ENCODE measurements at places on chromosomes 2 and 18.

DNA sequence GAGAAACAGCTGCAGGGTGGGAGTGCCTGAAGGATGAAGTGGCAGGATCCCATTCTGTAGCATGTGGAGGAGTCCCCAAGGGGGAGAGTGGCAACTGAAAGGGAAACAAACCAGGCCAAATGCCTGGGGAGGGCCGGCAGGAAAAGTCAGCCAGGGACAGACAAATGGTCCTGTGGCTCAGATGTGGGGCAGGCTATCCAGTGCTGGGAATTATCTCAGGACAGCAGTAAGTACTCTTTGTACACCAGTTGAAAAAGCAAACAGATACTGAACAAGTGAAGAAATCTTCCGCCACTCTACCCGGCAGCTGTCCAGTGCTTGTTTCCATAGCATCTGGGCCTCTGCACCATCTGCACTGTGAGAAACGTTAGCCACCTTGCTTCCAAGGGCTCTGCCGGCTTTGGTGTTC, 408.9 kb downstream of the LRATD1 start:
- no peak for DNase-seq

- no peak for DNase-seq
Measured at GRCh38 chr2:12827721-12828120, 111.0 kb downstream of the TRIB2 start.

DNA sequence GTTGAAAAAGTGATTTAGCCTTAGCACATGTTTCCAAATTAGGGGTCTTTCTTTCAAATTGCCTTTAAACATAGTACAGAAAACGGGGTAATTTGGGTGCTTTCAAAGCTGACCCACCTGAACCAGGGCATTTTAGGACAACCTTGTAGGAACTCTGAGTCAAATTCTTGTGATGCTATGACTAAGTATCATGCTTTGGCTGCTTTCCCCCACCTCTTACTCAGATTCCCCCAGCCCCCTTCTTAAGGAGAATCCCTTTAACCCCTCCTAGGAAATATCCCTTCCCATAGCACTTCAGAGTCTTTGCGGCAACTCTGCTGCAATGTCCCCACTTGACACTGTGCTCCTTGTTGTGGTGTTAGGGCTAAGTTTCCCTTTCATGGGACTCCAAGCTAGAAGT, 18.6 kb upstream of the KLF7 start:
- no peak for DNase-seq

GRCh38 chr2:204005940-204006721, 69.6 kb downstream of the ICOS start:
- DNase-seq: no peak

DNA sequence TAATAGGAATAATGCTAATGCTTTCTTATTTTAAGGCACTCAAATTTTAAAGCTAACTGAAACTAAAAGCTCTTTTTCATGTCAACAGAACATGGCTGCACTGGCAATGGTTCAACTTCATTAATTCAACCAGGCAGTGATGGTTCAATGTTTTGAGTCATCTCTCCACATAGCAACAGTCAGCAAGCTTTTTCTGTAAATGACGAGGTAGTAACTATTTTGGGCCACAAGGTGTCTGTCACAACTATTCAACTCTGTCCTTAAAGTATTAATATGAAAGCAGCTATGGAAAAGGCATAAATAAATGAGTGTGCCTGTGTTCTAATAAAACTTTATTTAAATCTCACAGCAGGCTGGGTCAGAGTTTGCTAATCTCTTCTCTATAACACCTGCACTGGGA, 1425.6 kb upstream of the PIK3C3 start:
- DNase-seq: no peak

GRCh38 chr2:174597345-174598047, at the start of gene WIPF1:
Gene WIPF1, minus strand, starts transcription at chr2:174597804. Its CDS starts 12,231 bp downstream, at chr2:174585573.
- DNase-seq: no peak

DNA sequence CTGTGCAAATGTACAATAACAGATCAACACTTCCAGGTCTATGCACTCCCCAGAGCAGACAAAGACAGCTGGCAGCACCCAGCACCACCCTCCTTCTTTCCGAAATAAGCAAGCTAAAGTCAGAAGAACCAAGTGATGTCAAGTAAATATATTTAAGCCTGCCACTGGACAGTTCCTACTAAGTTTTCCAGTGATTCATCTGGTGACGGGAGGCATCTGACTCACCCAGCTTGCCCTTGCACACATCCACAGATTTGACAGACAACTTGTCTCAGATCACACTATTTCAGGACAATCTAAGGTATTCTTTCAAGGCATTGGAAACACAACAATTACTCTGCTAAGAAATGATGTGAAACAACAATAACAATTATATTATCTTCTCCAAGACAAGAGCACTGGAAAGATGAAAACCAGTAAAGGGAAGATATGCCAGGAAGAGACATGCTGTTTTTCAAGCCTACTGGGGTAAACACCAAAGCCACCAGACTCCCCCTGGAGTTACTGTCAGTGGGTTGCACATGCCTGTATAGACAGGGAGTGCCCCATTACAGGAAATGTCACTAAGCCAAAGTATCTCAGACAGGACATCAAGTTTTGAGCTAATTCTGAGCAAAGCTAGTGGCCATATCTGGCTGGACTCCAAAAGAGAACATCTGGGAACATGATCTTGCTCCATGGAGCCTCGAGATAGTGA, 287.9 kb upstream of the KLHL29 start:
- DNase-seq: no peak

DNA sequence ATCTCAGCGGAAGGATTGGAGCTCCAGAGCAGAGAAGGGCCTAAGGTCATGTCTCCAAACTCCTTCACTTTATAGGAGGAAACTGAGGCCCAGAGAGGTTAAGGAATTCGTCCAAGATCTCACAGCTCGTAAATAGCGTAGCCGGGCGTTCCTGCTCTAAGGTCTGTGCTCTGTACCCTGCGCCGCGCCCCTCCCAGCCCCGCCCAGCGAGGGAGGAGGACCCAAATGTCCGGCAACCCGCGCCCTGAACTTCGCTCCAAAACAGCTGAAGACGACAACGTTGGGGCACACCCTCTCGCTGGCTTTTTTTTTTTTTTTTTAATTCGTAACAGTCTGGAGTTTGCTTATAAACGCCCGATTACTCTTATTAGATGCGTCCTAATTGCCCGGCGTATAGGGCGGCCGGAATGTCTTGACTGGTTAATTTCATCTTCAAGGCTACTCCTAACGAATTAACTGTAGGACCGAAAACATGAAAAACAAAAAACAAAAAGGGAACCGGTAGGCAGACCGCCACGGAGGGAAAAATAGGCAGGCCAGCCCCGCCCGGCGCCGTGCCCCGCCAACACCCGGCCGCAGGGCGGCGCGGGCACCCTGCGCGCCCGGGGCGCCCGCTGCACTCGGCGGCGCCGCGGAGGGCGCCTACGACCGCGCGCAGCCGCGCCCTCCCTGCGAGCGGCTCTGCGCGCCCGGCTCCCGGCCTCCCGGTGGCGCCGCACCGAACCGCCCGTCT, 928 bp upstream of the FOSL2 start:
- peak; percentile 64 for DNase-seq

- DNase-seq: no peak
Measured at GRCh38 chr2:101030866-101031554, 28.9 kb downstream of the RPL31 start.

DNA sequence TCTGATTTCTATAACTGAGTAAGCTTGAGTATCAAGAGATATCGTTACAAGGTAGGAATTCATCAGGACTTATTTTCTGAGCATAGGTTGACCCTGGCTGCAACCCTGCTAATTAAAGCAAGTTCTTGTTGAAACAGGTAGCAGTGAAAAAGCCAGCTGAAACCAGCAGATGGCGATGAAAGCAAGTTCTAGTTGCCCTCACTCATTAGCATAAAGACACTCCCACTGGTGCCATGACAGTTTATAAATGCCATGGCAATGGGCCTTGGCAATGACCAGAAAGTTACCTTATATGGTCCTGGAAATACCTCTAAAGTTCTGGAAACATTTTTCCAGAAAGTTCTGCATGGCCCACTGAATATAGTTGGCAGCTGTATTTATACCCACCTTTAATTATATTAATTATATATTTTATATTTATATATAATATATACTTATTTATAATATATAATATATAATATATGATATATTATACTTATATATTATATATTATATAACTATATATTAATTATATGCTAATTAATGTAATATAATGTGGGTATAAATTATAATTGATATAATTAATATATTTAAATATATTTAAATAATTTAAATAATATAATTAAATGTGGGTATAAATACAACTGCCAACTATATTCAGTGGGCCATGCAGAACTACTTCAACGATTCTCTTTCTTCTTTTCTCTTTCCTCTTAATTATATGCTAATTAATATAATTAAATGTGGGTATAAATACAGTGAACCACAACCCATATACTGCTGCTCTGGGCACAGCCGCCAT, 188.0 kb downstream of the CDH7 start:
- DNase-seq: peak; percentile 4

DNA sequence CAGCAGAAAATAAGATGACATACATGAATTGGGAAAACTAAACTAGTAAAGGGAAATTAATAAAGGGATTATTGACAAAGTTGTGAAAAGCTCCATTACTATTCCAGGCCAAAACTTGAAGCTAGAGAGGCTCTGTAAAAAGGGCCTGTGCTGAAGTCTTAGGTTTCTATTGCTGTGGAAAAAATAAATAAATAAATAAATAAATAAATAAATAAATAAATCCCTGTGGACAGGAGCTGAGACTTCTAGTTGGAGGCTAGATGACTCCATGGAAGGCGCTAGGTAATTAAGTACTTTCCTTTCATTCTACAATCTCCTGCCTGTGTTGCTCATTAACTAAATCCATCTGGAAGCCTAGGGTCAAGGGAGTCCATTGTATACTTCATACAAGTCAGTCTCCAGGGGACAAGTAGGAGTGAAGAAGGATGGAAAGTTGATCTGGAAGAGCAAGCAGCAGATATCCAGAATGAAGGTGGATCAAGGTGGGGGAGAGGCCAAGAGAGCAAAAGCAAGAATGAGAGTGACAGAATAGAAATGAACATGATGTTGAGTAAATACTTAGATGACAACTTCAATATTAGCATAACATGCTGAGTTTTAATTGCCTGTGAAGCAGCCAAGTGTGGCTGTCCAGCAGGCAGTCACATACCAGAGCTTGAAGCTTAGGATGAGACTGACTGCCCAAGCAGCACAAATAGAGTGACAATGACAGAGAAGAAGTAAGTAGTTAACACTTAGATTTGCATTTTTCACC, 26.2 kb upstream of the CCNT2 start:
- DNase-seq: no peak

GRCh38 chr2:68643874-68644485, 601 bp downstream of the PROKR1 start:
- no peak for DNase-seq

DNA sequence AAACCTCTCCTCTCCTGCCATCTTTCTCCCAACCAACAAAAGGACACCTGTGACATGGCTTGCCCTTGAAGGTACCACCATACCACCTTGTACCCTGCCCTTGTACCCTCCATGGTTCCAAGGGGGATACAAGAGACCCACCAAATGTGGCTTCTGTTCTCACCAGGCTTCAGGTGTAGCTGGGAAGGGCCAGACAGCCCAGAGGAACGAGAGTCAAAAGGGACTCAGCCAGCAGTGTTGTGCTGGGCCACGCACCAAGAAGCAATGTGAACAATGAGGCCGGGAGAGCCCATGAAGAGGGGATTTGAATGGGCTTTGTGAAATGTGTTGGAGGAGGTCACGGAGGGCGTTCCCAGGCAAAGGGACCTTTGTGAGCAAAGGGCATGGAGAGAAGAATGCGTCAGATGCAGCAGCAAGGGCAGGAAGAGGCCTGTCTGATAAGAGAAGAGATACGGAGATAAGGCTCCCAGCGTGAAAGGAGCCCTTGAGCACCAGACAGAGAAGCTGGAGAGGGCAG, 48.6 kb downstream of the PLB1 start:
- no peak for DNase-seq
